Thoracic aorta (tissue), 2 donors: ENCODE measurements at places on chromosomes 4 and X.

DNA sequence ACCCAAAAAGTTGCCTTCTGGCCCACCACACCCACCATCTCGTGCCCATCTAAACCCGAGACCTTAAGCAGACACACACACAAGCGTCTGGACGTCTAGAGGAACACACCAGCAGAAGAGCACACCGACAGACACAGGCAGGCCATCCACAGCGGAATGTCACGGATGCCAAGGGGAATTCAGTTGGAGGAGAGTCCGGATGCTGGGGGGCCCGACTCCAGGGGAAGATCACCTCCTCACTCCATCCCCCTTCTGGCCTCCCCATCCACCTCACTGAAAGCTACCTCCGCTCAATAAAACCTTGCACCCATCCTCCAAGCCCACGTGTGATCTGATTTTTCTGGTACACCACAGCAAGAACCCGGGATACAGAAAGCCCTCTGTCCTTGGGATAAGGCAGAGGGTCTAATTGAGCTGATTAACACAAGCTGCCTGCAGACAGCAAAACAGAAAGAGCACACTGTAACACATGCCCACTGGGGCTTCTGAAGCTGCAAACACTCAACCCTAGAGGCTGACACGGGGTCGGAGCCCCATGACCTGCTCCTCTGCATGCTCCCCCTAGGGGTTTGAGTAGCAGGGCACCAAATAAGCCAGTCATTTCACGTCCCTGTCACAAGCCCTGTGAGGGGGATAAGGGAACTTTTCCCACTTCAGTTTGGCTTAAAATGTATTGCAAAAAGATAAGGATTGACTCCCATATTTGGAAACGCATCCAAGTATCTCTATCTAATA lies 339.6 kb upstream of the PCDH10 start:
- no peak for DNase-seq

GRCh38 chrX:69603566-69604194 lies 12.2 kb upstream of the EDA start:
- DNase-seq, result no peak

DNA sequence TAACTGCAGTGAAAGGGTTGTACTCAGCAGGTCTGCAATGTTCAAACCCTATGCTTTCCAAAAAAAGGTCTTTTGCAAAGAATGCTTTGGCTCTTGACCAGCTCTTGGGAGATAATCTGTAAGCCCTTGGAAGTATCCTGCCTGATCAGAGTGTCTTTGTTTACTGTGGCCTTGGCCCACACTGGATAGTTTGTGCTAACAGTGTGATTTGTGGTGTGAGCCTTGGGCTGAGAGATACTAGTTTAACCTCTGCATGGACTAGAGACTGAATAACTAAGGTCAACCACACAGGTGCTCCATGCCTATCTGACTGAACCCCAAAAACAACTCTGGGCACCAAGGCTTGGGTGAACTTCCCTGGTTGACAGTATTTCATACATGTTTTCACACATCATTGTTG lies 3.6 kb upstream of the MAGED1 start:
- DNase-seq, result no peak

DNA sequence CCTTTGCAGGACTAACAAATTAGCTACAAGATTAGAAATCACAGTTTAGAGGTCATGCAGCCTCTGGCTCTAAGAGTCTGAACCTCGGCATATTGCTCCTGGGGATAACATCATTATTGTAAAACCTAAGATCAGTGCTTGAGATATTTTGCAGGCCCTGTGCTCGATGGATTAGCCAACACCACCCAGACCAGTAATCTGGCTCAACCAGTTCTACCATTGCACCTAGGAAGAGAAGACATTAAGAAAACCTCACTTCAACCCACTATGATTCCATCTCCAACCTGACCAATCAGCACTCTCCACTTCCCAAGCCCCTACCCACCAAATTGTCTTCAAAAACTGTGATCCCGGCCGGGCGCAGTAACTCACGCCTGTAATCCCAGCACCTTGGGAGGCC lies 43.6 kb downstream of the WFS1 start:
- DNase-seq, result no peak

DNA sequence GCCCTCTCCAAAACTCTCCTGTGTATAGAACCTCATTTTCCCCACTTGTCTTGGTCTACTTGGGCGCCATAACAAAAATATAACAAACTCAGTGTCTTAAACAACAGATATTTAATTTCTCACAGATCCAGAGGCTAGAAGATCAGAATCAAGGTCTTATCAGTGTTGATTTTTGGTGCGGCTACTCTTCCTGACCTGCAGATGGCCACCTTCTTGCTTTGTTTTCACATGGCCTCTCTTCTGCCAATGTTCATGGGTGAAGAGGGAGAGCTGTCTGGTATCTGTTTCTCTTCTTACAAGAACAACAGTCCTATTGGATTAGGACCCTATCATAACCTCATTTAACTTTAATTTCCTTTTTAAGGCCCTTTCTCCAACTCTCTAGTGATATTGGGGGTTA lies 177.3 kb downstream of the PABPC4L start:
- no peak for DNase-seq

DNA sequence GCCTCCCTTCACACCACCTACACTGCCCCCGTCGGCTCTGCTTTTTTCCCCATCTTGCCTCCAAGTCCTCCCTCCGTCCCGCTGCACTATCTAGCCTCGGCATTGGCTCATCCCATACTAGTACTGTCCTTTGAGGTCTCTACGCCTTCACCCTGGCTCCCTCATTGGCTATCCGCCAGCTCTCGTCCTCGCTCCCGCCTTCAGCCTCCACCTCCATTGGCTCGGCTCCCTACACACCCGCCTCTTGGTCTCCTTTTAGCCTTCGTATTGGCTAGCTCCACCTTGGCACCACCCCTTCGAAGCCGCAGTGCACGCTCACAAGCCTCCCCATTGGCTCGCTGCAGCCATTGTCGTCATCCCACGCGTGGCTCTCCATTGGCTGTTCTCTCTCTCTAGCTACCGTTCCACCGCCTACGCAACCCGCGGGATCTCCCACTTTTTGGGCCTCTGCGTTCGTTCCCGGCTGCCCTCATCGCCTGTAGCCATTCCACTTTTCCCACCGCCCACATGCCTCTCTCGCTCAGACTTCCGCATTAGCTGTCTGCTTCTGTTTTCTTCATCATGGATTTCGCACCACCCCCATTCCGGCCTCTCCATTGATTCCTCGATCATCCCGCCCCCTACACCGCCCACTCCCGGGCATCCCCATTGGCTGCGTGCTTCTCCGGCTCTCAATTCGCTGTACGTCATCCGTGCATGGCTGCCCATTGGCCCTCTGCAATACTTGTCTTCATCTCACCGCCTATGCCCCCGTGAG lies 405 bp upstream of the PPP1R3F start:
- DNase-seq, result peak; percentile 91

DNA sequence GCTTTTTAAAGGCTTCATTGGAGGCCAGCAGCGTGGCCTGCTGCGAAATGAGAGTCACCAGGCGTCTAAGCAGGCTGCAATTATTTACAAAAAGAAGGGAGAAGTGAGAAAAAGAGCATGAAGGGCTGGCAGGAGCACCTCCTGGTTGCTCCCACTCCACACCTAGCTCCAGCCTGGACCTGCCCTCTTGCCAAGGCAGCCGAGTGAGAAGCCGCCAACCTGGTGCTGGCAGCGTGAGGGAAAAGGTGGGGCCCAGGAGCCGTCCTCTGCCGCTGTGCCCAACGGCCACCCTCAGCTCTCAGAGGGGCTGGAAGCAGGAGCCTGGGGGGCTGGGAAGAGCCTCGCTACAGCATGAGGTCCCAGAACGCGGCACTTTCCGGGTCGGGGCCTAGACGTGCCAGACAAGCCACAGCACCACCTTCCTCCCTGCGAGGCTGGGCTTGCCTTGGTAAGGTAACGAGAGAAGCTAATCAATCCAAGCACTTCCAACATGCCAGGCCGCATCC lies 16.3 kb downstream of the SLC6A8 start:
- DNase-seq, result no peak

- DNase-seq, result no peak
Observed at GRCh38 chrX:149571770-149572169, 15.5 kb downstream of the MAGEA9B start.

DNA sequence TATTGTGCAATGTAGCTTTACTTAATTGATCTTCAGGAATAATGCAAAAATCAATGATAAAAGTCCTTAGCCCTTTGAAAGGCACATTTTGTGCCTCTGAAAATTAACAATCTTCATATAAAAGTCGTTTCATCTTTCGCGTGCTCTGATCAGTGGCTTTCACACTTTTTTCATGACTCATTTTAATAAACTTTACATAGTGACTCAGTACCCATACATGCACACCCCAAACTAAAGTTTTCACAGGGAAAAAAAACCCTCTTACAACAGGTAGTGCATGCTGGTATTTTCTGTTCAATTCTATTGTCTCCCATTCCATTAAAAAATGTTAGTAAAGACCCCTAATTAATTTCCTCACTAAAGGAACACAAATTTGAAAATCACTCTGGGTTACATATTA lies 21.5 kb downstream of the RWDD4 start:
- DNase-seq, result no peak

DNA sequence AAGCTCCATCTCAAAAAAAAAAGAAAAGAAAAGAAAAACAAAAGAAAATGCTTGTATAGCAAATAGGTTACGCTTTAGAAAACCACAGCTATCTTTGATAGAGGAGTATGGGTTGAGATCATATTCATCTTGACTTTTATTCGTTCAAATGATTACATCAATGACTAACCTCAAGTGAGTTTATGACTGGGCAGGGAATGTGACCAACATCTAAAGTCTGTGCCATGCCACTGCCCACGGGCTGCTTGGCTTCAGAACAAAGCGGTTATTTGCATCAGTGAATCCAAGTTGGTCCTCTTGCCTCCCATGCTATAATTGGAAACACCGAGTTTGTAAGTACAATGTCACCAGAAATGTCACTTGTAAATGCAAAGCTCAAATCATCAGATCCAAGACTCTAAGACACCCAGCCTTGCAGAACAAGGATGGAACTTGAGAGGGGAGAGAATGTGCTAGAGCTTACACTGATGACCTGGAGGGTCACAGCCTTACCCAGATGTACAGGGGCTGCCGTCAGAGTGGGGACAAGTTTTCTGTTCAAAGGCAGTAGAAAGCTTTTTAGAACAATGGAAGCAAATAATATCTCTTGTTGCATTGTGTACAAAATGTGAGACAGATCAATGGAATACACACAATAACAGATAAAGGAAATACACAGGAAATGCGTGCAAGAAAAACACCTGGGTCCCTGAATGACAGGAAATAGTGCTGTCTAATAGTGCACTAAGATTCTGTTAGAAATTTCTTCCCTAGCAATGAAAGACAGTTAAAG lies 8.4 kb upstream of the OPN1LW start:
- no peak for DNase-seq

DNA sequence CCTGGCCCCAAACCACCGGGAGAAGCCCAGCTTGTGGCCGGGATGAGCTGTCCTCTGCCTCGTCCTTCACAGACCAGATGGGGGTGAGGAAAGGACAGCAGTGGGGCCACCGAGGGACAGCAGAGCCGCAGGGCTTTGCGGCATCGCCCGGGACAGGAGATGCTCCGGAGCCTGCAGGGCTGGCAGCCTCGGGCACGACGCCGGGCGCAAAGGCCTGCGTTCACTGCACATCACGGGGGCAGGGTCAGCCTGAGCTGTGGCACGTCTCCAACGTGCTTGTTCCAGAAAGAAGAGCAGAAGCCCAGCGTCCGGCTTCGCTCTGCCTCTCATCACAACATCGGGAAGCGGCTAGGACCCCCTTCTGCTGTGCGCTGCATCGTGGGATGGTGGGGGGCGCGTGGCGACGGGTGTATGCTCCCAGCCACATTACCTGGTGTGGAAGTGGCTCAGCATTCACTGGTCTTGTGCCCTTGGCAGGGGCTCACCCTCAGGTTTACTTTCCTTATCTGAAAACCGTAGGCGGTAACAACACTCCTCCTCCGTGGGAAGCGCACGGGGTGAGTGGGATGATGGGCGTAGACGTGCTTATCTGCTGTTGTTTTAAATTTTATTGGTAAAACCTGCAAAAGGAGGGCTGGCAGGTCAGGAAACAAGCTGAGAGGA lies 7.4 kb downstream of the TADA2B start:
- DNase-seq, result no peak

- DNase-seq, result no peak
Observed at GRCh38 chrX:37776283-37776986, 3.4 kb upstream of the CYBB start.

- no peak for DNase-seq
Observed at GRCh38 chr4:69124941-69125340, 28.7 kb downstream of the UGT2B7 start.

DNA sequence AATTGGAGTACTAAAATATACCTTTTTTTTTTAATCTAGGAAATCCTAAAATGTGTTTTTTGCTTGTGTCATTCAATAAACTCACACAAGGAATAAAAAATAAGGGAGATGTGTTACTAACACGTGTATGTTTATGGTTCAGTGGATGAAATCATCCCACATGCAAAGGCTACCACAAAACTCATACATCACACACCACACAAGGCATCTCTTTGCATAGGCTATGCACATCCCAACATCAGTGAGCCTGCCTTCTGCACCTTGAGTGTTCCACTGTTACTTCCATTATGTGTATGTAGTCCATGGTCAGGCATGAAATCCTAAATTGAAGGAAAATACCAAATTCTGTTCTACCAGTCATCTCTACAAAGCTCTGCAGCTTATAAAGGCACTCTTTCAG lies 213.1 kb downstream of the DCTD start:
- no peak for DNase-seq

DNA sequence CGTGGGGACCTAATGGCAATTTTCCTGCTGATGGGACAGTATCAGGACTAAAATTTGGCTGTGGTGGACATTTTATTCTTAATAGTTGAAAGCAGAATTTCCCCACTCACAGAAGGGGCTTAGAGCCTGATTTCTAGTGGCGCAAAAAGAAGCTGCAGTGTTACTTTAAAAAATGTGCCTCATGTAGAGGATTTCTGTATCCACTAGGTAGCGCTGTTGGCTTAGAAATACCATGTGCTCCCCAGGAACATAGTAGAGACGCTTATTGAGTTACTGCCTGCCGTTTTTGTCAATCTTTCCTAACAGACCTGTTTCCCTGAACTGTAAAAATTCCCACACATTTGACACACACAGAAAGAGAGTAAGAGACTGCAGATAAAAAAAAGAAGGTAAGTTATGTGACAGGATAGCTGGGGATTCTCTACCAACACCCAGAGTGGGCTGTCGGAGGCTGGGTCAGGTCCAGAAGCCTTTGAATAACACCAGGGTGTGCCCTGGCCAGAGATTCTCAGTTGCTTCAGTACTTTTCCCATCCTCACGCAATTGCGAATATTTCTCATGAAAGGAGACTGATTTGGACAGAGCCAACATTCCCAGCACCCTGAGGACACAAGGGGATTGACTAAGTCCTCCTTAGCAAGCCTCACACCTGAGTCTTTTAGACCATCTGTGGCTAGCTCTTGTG lies 88.4 kb downstream of the ZXDA start:
- DNase-seq, result no peak

GRCh38 chr4:4368809-4369580 lies 17.9 kb upstream of the NSG1 start:
- DNase-seq, result no peak

- DNase-seq, result no peak
Observed at GRCh38 chr4:54228961-54229501, at the start of gene PDGFRA. TSS of gene PDGFRA (plus strand) at chr4:54229293. CDS start at chr4:54258769, 29,476 bp downstream.

GRCh38 chr4:99457270-99457669 lies 22.1 kb upstream of the ADH7 start:
- DNase-seq, result no peak
